Substantia nigra (tissue), 51 donors: ENCODE measurements at places on chromosomes 4 and X.
A peak's percentile ranks its signal among the peaks of the same experiment; 100 is the strongest.

GRCh38 chr4:87865288-87865687 lies 32.5 kb downstream of the MEPE start:
- no peak for DNase-seq

- no peak for DNase-seq
Observed at GRCh38 chr4:56689201-56689969, 8.3 kb upstream of the HOPX start.

DNA sequence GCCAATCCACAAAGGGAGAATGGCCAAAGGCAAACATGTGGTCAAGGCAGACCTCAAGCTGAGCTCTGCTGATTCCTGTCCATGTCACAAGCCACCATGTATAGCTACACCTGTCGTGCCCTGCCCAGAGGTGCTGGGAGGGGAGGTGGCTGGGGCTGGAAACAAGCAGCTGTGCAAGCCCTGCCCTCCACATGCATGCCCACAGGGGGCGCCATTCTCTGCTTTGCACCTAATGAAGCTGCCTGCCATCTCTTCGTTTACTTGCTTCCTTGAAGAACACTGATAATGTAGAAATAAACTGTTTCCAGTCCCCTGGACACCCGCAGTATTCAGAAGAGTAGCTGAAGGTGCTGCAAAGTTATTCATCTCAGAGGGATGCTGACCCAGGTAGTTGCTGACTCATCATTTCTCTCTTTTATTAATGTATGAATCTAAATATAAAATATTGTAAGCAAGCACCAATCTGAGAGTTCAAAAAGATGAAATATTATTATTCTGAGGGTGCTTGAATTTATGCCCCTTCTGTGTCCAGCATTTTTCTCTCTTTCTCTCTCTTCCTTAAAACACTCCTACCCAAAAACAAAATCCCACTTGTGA lies 278.6 kb downstream of the ADGRA3 start:
- DNase-seq = peak; percentile 19

DNA sequence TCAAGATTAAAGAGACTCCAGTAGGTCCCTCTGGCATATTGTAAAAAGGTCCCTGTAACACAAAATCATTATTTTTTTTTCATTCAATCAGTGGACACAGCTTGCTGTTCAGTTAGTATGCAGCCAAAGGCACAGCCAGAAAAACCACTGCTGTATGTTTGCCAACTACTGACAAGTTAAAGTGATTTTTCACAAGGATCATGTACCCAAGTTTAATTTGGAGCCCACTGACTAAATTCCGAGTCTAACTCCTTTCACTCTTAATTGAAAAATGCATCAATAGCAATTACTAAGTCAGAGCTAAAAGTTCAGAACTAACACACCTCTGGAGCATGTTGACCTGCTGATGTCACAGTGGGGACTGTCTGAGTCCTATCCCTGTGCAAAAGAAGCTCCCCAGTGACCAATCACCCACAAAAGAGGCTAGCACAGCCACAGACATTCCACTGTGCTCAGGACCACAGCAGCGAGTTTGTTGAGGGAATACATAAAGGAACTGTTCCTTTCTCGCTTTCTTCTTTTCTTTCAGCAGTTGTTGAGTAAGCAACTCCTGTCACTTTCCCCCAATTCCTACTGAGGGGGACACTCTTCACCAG lies 60.4 kb downstream of the STX18 start:
- DNase-seq = no peak

- no peak for DNase-seq
Observed at GRCh38 chr4:65089666-65090065, 580.6 kb downstream of the EPHA5 start.

DNA sequence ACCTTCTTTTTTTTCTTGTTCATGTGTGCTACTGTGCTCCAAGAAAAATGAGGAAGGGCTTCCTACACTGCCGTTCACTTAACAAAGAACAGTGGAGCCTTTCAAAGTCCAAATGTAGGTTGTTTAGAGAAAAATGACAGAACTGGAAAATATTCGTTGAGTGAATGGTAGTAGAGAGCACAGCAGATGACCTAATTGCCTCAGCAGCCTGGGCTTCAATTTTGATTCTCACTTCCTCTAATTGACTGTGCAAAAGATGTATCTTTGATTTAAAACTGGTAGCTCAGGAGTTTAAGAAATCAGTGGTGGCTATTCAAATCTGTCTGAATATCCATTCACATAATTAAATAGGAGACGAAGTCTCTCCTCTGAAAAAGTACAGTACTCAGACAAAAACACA lies 5.2 kb downstream of the NLGN4X start:
- no peak for DNase-seq

GRCh38 chr4:158964114-158964727 lies 138.7 kb upstream of the RAPGEF2 start:
- no peak for DNase-seq

DNA sequence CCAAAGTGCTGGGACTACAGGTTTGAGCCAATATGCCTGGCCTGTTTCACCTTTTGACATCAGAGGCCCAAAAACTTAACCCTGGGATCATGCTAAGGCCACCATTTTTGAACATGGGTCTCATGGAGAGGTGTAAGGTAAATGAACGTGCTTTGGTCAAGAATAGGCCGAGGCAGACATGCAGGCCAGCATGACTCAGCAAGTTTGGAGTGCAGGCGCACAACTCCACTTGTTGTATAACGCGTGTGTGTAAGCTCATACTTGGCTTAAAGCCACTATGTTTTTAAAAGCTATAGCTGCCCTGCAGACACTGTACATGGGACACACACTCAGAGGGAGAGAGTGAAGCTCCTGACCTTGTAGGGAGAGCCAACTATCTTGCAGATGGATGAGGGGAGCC lies 43.8 kb upstream of the HPSE start:
- no peak for DNase-seq

- DNase-seq = no peak
Observed at GRCh38 chr4:137452799-137453198, 79.5 kb downstream of the PCDH18 start.

- no peak for DNase-seq
Observed at GRCh38 chrX:101009090-101009489, 39.6 kb downstream of the ARL13A start.

- DNase-seq = no peak
Observed at GRCh38 chrX:78979789-78980464, 34.7 kb downstream of the P2RY10 start.

DNA sequence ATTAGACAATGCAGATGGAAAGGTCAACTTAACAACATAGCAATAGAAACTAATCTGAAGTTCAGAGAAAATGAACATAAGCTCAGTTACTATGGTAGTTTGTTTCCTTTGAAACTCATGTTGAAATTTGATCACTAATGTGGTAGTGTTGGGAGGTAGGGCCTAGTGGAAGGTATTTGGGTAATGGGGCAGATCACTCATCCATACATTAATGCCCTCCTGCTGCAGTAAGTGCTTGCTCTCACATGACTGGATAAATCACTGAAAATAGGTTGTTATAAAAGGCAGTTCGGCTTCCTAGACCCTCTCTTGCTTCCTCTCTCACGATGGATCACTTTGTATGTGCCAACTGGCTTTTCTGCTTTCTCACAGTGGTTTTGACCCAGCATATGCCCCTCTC lies 567.4 kb upstream of the GALNT7 start:
- no peak for DNase-seq

DNA sequence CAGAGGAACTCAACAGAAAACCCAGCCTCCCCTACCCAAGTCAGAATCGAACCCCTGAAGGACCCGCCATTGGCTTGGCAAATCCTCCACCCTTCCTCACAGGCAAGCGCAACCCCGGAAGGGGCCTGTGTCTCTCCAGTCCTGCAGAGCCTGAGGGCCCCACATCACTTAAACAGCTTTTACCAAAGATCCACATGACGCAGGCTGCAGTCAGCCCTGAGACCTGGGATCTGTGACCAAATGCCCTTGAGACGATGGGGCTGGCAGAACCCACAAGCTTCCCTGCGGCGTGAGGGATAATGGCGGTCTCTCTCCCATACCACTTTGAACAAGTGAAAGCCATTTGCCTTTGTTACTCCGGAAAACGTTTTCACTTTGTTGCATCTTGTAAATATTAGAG lies 54.9 kb downstream of the ACOX3 start:
- no peak for DNase-seq
